Cerebellar nuclear complex (tissue), 1 donor: ENCODE measurements at places on chromosomes 5 and 9.

DNA sequence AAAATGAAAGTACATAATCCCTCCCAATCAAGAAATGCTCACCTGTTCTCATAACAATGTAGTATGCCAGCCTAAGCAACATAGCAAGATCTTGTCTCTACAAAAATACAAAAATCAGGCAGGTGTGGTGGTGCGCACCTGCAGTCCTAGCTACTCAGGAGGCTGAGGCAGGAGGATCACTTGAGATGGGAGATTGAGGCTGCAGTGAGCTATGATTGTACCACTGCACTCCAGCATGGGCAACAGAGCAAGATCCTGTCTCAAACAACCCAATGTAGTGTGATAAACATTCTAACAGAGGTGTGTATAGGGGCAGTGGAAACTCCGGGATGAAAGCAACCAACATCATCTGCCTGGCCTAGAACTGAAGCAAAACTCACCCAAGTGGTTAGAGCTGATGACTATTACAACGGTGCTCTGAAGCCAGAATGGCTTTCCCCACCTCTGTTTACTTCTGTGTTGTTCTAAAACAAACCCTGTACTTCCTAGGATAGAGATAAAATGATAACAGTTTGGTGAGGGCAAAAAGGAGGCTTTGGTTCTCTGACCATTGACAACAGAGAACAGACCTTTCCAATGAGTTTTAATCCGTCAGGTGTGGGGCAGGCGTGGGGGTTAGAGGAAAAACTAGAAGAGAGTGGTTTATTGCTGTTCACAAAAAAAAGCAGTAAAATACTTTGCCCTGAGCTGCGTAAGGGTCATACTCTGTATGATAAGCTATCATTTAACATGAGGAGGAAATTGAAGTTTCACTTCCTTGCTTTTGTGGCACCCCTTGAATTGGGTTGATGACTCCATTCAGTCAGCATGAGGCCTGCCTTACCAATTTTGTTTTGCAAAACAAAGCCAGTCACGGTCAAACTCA is 18.9 kb downstream of the WNT8A start:
- no peak for DNase-seq

DNA sequence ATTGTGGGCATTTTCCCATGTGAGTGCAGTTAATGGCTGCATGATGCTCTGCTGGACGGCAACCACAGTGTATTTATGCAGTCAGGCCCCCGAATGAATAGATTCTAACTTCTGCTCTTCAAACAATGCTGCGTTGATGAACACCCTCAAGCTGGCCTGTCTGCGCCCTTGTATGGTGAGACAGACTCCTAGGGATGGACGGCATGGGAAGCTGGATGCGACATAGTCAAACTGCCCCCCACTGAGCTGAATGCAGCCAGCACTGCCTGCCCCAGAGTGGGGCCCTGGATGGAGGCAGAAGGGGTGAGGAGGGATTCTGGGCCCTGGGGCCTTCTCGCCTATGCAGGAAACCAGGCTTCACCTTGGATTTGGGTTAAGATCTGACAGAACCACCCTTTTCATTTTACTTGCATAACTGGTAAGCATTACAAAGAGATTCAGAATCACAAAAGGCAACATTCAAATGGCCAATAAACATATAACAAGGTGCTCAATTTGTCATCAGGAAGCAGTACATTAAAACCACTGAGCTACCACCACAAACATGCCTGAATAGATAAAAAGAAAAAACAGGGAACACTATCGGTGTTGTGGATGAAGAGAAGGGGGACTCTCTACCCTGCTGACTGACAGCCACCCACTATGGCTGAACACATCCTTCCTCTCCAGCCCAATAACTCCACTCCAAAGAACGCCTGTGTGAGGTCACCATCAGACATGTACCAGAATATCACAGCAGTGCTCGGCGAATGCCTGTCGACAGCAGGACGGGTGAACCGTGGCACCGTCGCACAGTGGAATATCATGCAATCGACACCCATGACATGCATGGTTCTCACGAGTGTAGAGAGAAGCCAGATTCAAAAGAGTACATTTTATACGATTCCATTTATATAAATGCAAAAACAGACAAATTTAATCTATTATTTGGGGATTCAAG is 79.1 kb downstream of the RAPGEF1 start:
- no peak for DNase-seq

- DNase-seq: no peak
Observed at GRCh38 chr5:1915316-1915715, 32.6 kb upstream of the IRX4 start.

DNA sequence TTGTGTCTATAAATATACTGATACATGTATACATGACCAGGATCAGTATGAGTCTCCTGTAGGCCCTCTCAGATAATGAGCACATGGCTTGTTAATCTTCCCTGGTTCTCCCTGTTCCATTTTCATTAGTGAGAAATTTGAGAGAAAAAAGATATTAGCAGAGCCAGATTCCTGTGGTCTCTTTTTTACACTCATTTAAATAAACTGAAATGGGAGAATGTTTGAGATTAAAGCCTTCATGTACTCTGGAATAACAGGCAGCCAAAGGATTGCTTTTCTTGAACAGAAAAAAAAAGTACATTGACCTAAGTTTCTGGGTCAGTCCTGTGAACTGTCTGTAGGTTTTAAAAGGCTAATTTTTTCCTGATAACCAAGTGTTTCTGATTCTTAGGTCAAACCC is 44.2 kb downstream of the PWWP2A start:
- DNase-seq: no peak

DNA sequence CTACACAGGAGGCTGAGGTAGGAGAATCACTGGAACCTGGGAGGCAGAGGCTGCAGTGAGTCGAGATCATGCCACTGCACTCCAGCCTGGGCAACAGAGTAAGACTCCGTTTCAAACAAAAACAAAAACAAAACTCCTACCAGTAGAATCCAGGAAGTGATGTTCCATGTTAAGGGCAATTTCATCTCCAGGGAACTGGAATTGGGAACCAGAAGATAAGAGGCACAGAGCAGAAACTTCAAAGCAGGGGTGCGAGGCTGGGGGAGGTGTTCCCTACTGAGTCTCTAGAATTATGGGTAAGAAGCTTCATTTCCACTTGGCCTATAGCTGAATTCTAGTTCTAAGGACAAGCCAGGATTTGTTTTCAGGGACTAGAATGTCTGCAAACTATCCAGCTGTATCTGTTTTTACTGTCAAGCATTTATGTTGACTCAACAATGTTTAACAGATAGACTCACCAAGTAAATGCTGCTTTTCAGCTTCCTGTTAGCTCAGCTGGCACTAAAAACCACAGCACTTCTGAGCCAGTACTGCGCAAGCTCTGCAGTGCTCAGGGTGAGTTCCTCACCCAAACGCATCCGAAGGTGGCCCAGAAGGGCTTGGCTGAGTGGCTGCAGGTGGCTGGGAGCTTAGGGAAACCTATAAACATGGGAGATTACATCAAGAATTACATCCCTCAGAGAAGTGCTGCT is 320.1 kb downstream of the MTRR start:
- DNase-seq: no peak

- no peak for DNase-seq
Observed at GRCh38 chr5:133386662-133387061, 225.7 kb downstream of the FSTL4 start.

- no peak for DNase-seq
Observed at GRCh38 chr5:1140171-1140817, 28.4 kb upstream of the SLC12A7 start.

GRCh38 chr5:87210743-87211142 is 56.9 kb upstream of the RASA1 start:
- no peak for DNase-seq

- DNase-seq: no peak
Observed at GRCh38 chr9:108182950-108183381, 672.8 kb downstream of the ACTL7B start.

DNA sequence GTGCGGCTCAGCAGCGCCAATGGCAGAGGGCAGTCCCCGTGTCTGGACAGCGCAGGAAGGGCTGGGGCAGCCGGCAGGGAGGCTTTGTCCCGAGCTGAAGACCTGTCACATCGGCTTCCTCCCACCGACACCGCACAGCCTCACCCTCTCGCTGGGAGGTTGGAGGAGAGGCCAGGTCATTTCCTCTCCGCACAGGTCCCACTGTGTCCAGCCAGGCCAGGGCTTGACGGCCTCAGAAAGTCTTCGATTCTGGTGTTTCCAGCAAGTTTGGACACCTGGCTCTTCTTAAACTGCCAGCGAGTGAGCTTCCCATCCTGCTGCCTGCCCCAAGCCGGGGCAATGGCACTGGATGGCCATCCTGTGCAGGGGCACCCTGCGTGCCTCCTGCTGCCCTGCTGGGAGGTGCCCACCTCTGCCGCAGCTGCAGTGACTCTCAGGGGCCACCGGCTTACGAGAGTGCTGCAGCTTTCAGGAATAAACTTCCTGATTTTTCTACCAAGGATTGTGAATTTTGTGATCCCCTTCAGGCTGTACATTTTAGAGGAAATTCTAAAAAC is 33.9 kb downstream of the AHRR start:
- DNase-seq: no peak
